ENCODE measurements at places on chromosomes 4 and X.

- peak; percentile 0 for DNase-seq
Observed at GRCh38 chrX:124256216-124256615, 76.2 kb upstream of the TEX13D start.

- DNase-seq, result peak; percentile 4
Observed at GRCh38 chrX:72495046-72495445, 77.6 kb downstream of the HDAC8 start.

DNA sequence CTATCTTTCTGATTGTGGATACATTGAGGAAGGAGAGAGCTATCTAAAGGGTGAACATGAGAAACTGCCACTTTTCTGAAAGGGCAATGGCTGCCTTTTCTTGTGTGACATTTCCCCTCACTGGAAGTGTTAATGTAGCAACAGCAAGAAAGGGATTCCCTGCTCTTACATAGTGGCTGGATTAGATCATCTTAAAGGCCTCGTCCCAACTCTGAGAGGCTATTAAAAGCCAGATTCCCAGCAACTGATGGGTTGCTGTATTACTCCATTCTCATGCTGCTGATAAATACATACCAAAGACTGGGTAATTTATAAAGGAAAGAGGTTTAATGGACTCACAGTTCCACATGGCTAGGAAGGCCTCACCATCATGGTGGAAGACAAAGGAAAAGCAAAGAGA, 33.7 kb upstream of the ADH7 start:
- DNase-seq, result no peak

DNA sequence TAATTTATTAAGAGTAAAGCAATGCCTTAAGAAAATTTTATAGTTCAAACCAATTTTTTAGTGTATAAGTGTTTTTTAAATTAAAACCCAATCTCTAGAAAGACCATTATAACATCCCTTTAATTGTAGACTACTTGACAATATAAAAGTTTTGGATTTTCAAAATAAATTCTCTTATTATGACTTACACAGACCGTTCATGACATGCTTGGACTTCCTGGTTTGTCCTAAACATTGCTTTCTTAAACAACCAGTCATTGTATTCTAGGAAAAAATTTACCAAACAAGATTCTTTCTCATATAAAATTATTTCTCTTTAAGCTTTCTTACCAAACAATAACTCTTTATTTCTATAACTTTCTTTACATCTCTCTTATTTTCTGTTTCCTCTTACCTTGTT, 49.0 kb upstream of the CXorf51A start:
- DNase-seq, result no peak

GRCh38 chr4:4781936-4782707, 77.3 kb upstream of the MSX1 start:
- peak; percentile 66 for DNase-seq

DNA sequence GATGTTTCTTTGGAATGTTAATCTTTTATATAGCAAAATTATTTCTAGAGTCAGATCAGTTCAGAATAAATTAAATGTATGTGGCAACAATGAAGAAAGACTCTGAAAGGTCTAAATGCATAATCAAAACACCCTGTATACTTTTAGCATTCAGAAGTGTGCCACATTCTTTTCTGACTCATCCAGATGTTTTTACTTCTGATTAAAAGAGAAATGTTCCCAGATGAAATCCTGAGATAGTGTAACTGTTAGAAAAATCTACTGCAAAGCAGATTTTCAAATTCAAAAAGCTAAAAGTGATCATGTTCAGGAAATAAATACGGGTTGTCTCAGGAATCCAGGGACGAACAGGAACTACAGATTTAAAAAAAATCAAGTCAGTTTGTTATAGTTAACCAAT, 241.4 kb downstream of the GRIA3 start:
- peak; percentile 55 for DNase-seq

DNA sequence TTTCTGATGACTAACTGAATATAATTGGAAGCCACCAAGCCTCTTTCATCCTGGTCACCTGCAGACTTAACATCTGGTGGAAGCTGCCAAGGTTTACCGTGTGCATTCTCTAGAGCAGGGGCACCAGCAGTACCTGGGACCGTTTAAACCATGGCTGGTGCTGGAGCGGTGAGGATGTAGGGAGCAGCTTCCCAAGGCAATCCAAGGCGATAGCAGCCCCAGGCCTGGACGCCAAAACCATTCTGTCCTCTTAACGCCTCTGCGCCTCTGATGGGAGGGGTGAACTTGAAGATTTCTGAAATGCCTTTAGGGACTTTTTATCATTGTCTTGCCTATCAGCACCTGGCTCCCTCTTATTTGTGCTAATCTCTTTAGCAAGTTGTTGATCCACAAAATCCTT, 37.3 kb upstream of the SPANXN2 start:
- no peak for DNase-seq

DNA sequence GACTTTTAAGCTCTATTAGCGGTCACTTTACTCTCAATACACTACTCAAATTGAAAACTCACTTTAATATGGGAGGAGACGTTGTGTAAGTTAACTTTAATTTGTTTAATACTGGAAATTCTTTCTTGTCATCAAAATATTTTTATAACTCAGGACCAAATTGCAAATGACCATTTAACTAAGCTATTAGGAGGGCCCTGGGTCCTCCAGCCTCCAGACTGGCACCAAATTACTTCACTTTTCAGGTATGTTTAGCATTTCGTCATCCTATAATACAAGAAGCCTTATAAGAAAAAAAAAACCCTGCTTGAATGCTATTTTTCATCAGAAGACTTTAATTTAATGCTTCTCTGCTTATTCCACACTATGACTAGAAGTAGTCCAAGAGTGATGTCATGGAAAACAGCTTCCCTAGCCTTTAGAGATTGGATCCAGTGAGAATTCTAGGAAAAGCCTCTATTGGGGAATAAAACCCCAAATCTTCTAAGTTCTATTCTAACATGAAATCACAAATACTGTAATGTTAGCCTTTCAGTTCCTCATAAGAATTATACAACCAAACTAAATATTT, 6.6 kb downstream of the KLHL15 start:
- DNase-seq, result peak; percentile 50

- no peak for DNase-seq
Observed at GRCh38 chrX:1152090-1152489, 60.4 kb downstream of the CRLF2 start.

DNA sequence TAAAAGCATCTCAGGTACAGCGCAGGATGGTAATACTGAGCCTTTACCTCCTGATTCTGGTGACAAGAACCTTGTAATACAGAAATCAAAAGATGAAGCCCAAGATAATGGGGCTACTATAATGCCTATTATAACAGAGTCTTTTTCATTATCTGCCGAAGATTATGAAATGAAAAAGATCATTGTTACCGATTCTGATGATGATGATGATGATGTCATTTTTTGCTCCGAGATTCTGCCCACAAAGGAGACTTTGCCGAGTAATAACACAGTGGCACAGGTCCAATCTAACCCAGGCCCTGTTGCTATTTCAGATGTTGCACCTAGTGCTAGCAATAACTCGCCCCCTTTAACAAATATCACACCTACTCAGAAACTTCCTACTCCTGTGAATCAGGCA, 3.2 kb downstream of the ZBTB33 start:
- no peak for DNase-seq
